AG09319 (cell line): ENCODE measurements at places on chromosomes 3 and 15.

DNA sequence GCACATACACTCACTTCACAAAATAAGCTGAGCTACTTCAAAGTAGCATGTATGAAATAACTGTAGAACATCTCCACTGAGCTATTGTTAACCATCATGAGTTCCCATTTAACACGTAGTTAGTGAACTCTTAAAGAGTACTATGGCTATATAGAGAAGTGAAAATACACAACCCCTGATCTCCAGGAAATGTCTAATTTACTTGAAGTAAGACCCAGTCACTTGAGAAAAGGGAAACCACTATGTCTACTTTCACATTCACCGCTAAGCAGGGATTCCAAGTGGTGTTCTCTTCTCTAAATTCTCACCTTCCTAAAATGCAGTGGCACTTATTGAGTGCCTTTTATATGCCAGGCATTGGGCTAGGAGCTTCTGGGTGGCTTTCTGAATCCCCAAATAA is 35.0 kb upstream of the COLQ start:
- no peak for DNase-seq

DNA sequence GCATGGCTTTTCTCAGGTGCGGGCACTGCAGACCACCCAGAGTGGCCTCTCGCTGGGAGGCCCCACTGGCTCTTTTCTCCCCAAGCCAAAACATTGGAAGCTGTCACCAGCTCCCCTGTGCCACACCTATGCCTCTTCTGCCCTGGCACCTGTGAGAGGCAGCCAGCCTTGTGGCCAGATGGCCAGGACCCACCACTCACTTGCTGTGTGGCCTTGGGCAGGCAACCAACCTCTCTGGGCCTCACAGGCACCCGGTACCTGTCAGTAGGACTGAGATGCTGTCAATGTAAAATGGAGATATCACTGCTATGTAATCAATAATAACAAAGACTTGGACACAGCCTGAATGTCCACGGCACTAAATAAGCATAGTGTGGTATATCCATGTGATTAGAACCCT is 36.5 kb downstream of the SRPRB start:
- no peak for DNase-seq

DNA sequence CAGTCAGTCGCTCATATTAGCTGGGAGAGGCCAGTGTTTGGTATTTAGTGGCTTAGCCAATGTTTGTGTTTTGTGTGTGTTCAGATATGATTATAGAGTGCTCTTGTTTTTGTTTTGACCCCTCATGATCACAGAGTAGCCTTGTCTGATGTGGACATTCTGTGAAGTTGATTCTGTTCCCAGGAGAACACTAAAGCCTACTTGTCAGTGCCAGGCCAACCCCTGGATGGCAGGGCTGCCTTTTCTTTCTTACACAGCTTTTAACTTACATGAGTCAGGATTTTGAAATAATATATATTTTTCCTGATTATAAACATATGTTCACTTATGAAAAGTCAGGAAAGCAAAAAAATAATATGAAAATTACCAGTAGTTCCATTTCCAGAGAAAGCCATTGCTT is 11.9 kb downstream of the CFAP161 start:
- DNase-seq: no peak

GRCh38 chr15:22861161-22861560 is 22.7 kb downstream of the NIPA2 start:
- DNase-seq: no peak

GRCh38 chr3:180011927-180012326 is 24.8 kb downstream of the PEX5L start:
- DNase-seq: no peak

- peak; percentile 88 for DNase-seq
Observed at GRCh38 chr15:35439291-35439690, 106.7 kb downstream of the DPH6 start.

GRCh38 chr3:25424614-25425013 is 3.4 kb upstream of the RARB start:
- no peak for DNase-seq

- no peak for DNase-seq
Observed at GRCh38 chr3:107428051-107428858, 51.0 kb downstream of the CCDC54 start.
